SJSA1 (cell line): ENCODE measurements at places on chromosomes 6 and 20.

- no peak for DNase-seq
Measured at GRCh38 chr6:139611327-139612134, 237.1 kb upstream of the CITED2 start.

DNA sequence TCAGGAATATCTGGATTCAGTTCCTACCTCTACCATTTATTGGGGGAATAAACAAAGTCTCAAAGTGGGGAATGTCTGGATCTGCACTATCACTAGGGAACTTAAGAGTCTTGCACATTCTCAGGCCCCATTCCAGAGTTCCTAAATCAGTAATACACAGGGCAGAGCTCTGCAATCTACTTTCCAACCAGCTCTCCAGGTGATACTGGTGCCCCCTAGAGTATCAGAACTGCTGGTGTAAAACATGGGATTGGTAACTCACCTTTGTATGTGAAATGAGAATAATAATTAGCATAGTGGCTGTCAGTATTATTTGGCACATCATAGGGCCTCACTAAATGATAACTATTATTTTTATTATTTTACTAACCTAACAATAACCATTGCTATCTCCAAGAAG, 278.8 kb upstream of the IMPG1 start:
- DNase-seq = no peak

GRCh38 chr20:22576733-22577514, 7.4 kb downstream of the FOXA2 start:
- DNase-seq = no peak

GRCh38 chr6:160431791-160432404, 83.7 kb downstream of the SLC22A3 start:
- no peak for DNase-seq

DNA sequence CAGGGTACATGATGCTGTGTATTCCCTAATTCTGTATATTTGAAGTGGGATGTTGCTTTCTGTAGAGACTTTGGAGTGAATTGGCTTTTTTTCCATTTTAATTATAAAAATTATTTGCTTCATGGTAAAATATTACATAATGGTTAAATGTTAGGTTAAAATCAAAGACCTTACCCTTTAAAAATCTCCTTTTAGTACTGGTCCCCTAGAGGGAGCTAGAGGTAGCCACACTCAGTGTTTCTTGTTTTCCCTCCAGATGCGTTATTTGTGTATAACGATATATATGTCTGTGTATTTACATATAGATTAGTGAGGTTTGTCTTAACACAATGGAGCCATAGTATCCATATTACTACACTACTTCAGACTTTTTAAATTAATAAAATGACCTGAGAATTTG, 146.7 kb downstream of the PLCB4 start:
- DNase-seq = no peak

- DNase-seq = peak; percentile 51
Measured at GRCh38 chr6:143556529-143556928, 45.0 kb upstream of the FUCA2 start.

DNA sequence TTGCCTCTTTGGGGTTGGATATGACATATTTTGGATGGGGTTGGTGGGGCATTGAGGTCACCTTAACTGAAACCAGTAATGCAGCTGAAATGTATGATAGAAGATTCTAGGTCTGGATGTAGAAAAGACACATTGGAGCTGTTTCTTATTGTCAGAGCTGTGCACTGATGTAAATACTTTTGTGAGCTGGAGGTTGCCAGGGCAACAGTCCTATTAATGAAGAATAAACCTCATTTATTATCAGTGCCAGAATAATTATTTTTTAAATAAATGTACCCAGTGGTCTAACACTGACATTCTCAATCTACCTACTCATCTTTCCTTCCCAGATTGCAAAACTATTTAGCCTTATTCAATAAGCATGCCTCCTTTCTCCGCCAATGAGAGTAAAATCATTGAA, 57.0 kb downstream of the CAP2 start:
- DNase-seq = no peak

DNA sequence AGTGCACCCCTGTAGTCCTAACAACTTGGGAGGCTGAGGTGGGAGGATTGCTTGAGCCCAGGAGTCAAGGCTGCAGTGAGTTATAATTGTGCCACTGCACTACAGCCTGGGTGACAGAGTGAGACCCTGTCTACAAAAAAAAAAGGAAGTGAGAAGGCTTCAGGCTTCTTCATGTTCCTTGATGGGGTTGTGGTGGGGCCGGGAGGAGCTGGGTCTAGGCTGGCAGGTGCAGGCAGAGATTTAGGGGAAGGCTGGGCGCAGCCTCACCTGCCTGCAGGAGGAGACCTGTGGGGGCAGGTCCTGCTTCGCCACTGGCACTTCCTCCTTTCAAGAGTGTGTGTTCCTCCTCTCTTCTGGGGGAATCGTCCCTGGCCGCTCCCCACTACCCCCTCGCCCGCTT, 63.9 kb downstream of the CHMP4B start:
- DNase-seq = no peak
